Activated CD4-positive, CD25-positive, alpha-beta regulatory T cell treated with anti-CD3 and anti-CD28 coated beads, Interleukin-2, amount 50 U/mL, for 16 hours (primary cell): ENCODE measurements at places on chromosomes 11 and 22.

GRCh38 chr11:119612814-119613213, 116.2 kb downstream of the NECTIN1 start:
- no peak for DNase-seq

DNA sequence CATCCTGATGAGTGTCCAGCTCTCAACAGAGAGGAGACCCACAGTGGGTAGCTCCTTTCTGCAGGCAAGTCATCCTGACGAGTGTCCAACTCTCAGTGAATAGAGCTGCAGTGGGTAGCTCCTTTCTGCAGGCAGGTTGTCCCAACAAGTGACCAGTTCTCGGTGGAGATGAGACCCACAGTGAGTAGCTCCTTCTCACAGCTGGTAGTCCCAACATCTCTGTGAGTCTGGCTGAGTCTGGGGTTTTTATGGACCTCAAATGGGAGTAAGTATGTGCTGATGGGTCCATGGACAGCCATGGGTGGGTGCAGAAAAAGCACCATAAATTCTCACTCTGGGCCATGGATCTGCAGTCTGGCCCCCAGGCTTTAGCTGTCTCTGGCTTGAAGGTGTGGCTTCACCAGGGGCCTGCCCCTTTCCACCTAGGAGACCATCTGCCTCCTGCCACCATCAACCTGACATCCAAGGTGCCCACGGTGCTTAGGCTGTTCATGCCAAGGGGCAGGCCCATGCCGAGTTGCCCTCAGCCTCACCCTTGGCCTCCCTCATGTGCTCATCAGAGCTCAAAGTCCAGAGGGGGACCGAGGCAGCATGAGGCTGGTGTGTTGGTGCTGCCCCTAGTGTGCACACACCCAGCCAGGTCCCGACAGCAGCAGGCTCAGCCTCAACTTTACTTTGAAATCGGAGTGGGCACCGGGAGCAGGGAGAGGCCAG, 15.3 kb downstream of the NPAT start:
- no peak for DNase-seq

DNA sequence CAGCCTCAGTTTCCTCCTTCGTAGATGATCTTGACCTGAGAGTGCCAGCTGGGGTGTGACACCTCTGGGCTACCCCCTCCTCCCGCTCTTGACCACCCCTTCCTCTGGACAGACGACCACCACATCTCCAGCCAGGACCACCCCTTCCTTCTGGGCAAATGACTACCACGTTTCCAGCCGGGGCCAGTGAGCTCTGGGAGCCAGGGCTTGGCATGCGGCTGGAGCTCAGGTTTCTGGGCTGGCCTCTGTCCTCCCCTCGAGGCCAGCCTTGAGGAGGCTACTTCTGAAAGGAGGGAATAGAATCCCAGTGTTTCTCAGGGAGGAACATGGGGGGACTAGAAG, 120.9 kb downstream of the KCNQ1OT1 start:
- DNase-seq = no peak

- no peak for DNase-seq
Measured at GRCh38 chr11:12449961-12450715, 72.8 kb downstream of the PARVA start.

DNA sequence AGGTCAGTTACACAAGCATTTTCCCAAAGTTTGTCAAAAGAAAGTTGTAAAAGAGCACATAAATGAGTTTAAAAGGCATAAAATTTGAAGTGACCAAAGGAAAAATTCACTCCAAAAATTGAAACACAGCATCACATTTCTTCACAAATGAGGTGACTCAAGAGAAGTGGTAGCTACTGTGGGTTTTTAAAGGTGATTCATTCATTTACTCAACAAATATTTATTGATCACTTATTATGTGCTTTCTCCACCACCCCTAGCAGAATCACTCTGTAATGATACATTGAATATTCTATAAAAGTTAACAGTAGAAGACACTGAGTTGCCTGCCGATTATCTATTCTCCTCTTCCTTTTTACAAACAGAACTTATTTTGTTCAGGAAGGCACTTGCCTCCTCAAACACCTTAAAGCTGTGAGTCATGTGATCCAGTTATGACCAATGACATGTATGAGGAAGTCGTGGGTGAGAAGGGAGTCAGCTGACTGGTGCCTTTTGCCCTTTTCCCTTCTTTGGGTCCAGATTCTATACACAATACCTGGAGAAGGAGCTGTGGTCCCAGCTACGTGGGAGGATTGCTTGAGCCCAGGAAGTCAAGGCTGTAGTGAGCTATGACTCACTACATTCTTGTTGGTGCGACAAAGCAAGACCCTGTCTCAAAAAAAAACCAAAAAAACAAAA, 67.7 kb upstream of the CLNS1A start:
- DNase-seq = no peak

DNA sequence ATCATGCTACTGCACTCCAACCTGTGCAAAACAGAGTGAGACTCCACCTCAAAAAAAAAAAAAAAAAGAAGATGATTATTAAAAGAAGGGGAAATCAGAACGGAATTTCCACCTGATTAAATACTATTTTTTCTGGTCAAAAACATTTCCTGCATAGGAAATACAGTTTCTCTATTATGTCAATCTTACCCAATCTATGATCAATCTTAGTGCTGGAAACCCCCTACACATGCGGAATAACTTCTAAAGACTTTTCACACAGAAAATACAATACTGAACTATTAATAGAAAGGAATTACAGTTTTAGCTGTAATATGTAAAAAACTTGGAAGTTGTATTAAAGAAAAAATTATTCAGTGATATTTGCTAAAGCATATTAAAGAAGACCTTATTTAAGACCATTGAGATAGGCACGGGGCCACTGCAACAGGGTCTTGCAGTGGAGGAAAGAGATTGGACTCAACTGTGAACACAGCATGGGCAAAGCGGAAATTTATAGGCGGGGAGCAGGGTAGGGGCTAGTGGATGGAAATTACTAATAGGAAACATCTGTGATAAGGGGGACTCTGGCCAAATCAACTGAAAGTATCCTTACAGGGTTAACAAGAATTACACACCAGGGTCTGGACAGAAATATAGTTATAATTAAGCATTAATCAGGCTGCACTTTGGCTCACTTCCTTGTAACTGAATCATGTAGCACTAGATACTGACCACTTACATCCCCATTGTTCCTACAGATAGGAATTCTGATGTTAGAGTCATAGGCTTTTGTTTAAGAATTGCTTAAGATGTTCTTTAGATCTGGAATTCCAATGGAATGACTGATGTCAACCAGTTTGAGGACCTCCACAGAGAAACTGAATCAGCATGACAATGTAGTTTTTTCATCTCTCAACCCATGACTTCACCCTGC, 411.5 kb upstream of the DDI1 start:
- DNase-seq = no peak

DNA sequence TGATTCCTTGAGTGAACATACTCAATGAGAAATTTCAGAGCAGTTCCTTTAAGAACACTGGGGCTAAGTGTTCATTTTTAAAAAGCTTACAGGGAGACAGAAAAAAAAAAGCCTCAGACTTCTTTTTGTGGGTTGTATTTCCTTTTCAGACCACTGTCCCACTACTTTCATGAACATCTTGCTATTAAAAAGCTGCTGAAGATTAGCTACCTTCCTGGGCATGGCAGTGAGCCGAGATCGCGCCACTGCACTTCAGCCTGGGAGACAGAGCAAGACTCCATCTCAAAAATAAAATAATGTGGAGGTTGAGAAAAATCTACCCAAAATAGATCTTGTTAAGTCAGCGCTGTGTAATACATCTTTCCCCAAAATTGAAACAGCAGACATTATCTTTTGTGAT, 10.8 kb downstream of the TRAF6 start:
- DNase-seq = no peak

DNA sequence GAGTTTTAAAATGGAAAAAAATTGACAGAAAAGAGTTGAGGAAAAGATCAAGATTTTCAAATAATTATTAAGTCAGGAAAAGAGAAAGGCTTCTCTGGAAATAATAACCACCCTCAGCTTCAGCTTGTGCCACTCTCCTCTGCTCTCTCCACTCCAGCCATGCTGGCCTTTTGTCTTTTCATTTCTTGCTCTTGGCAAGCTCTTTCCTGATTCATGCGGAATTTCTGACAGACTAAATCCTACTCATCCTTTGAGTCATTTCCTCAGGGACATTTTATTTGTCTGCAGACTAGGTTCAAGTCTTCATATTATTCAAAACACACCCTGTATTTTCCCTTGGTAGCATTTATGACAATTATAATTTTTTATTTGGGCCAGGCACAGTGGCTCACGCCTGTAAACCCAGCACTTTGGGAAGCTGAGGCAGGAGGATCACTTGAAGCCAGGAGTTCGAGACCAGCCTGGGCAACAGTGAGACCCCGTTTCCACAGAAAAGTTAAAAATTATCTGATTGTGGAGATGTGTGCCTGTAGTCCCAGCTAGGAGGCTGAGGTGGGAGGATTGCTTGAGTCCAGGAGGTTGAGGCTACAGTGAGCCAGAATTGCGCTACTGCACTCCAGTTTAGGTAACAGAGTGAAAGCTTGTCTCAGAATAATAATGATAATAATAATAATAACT, 7.8 kb upstream of the P4HA3 start:
- DNase-seq = no peak

GRCh38 chr22:28837640-28838039, 37.3 kb upstream of the XBP1 start:
- DNase-seq = no peak

GRCh38 chr11:31424652-31425051, 55.0 kb downstream of the DNAJC24 start:
- DNase-seq = no peak

DNA sequence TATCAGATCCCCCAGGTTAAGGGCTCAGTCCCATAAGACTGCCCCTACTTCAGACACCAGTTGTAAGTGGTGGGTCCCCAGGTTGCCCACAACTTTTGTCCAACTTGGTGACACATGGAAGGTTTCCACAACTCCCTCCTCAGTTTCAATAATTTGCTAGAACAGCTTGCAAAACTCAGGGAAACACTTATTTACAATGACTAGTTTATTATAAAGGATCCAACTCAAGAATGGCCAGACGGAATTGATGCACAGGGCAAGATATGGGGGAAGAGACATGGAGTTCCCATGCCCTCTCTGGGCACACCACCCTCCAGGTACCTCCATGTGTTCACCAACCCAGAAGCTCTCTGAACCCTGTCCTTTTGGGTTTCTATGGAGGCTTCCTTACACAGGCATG, 5.6 kb downstream of the APOL6 start:
- no peak for DNase-seq

DNA sequence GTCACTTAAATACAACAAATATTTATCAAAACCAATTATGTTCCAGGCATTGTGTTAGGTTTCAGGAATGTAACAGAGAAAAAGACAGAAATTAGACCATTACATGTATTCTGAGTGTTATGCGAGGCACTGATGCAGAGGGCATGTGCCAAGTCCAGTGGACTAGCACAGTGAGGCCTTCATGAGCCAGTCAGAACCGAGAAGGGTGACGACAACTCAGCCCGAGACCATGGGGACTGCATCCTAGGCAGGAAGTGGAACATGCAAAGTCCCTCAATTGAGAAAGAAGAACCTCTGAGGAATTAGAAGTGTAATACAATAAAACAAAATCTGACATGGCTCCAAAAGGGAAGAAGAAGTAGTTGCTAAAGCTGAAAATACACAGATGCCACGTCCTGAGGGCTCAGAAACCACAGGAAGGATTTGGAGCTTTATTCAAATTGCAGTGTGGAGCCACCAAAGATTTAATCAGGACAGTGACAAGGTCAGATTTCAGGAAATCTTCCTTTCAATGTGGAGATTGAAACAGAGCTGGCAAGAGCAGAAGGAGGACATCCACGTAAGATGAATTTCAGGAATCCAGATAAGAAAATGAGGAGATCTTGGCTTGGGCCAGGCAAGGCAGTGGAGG, 529.6 kb downstream of the NTM start:
- DNase-seq = no peak

DNA sequence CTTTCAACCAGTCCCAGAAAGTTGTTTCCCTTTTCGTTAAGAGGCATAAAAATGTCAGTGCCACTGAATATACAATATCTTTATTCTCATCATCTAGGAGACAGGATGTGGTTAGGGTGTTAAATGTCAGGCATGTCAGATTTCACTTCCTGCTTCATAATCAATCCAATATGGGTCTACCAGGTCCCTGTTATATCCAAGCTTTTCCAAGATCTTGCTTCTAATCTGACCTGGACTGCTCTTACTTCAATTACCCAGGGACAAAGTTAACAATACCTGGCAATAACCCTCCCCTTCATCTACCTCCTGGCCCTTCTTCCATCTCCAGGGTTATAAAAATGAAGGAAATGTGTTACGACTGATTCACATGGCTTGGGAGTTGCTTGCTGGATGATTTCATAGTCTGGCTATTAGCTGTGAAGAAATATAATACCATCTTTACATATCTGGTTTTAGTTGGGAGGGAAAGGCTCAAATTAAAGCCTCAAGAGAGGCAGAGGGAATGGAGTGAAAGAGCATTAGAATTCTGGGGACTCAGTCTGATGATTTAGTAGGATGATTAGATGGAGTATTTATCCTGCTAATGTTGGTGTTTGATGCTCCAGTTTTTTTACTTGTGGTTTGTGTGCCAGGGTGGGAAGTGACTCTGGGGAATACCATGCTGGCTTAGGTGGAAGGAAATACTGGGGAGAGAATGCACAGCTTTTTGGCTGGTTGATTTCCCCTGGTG, 534.3 kb downstream of the ETS1 start:
- DNase-seq = no peak

GRCh38 chr11:96282625-96283220, 60.3 kb downstream of the MAML2 start:
- no peak for DNase-seq

- DNase-seq = no peak
Measured at GRCh38 chr11:24531528-24531927, 34.7 kb downstream of the LUZP2 start.

GRCh38 chr11:92865352-92865751, 104.1 kb upstream of the MTNR1B start:
- no peak for DNase-seq

- DNase-seq = no peak
Measured at GRCh38 chr11:23574149-23574548, 713.9 kb upstream of the CCDC179 start.

GRCh38 chr22:38886333-38886732, 14.3 kb upstream of the CBX6 start:
- DNase-seq = no peak

GRCh38 chr11:110169738-110170137, 76.5 kb downstream of the ZC3H12C start:
- no peak for DNase-seq

DNA sequence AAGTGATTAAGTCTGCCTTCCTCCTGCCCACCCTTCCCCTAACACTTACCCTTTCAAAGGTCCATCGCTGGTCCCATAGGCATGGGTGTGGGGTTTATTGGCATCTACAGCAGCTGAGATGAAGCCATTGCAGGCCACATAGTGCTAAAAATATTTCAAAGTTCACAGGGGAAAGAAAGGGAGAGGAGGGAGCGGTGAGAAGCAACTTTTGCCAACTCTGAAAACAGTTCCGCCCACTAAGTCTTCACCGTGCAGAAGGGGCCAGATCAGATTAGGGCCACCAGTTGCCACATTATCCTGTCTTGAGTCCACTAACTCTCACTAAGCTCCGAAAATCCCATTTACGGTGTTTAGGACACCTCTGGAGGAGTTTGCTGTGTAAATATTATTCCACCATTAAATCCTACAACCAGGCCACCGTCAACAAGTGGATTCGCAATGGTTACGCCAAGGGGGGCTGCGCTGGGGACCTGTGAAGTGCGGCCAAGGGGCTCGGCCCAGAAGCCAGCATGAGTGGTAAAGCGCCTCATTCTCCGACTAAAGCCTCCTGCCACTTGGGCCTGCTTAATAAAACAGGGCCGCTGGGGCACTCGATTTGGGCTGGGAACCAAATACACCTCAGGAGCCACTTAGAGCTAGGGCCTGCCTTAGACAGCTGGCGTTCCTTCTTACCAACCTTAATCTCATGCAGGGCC, 534.9 kb downstream of the MIAT start:
- no peak for DNase-seq

- DNase-seq = no peak
Measured at GRCh38 chr11:61480994-61481335, 27.6 kb upstream of the LRRC10B start.

- DNase-seq = no peak
Measured at GRCh38 chr11:9092853-9093778, 1.7 kb upstream of the SCUBE2 start.
